ENCODE measurements at places on chromosomes 5 and 9.

- DNase-seq: no peak
These were observed 25.6 kb downstream of the CAMK2A start for GRCh38 chr5:150263801-150264621.

GRCh38 chr5:102531506-102531905, 32.7 kb upstream of the SLCO6A1 start:
- DNase-seq: no peak

GRCh38 chr9:122498883-122499288, 11.7 kb upstream of the OR1J2 start:
- no peak for DNase-seq

DNA sequence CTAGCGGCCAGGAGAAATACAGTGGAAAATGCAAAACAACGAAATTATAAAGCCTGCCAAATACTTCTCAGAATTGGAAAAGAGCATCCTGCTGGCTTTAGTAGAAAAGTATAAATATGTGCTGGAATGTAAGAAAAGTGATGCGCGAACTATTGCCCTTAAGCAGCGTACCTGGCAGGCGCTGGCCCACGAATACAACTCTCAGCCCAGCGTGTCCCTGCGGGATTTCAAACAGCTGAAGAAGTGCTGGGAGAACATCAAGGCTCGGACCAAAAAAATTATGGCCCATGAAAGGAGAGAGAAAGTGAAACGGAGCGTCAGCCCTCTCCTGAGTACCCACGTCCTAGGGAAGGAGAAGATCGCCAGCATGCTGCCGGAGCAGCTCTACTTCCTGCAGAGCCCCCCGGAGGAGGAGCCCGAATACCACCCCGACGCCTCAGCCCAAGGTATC, 15.0 kb downstream of the MSANTD3 start:
- DNase-seq: no peak

GRCh38 chr5:57499262-57500050, 16.8 kb upstream of the ACTBL2 start:
- no peak for DNase-seq

DNA sequence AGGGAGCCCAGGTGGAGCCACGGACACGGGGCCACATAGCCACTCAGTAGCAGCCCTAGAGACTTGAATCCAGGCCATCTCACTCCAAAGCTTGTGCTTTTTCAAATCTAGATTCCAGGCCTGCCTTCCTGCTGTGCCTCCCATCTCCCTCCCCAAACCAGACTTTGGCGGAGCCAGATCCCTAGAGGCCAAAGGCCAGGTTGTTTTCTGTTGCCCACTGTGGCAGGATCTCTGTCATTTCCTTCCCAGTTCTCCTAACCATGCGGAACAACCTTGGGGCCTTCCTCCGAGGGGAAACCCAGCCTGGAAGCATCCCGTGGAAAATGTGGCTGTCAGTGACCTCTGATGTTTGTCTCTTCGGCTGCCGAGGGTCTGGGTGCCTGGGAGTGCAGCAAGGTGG, 16.4 kb upstream of the RPS14 start:
- DNase-seq: no peak

GRCh38 chr5:162466011-162466410, 398.4 kb downstream of the GABRG2 start:
- no peak for DNase-seq

- DNase-seq: no peak
These were observed 8.0 kb downstream of the NUDT2 start for GRCh38 chr9:34337403-34337802.

DNA sequence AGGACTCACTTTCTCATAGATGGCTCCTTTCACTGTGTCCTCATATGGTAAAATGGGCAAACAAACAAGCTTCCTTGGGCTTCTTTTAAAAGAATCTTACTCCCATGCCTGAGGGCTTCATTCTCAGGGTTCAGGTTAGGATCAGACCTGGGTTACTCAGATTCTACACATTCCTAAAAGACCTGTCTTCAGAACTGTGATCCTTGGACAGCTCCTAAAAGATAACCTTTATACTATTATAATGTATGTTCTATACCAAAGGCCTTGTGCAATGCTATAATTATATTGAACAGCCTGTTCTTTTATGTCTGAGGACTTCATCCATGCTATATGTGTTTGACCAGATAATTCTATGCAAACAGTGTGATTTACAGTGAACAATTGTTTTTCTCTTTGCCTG, 264.4 kb upstream of the CDH10 start:
- DNase-seq: no peak

- no peak for DNase-seq
These were observed 65.8 kb upstream of the S1PR3 start for GRCh38 chr9:88925481-88925880.

- no peak for DNase-seq
These were observed 300.9 kb downstream of the MCTP1 start for GRCh38 chr5:94983861-94984535.

GRCh38 chr5:9502050-9502834, 43.6 kb downstream of the SEMA5A start:
- no peak for DNase-seq

DNA sequence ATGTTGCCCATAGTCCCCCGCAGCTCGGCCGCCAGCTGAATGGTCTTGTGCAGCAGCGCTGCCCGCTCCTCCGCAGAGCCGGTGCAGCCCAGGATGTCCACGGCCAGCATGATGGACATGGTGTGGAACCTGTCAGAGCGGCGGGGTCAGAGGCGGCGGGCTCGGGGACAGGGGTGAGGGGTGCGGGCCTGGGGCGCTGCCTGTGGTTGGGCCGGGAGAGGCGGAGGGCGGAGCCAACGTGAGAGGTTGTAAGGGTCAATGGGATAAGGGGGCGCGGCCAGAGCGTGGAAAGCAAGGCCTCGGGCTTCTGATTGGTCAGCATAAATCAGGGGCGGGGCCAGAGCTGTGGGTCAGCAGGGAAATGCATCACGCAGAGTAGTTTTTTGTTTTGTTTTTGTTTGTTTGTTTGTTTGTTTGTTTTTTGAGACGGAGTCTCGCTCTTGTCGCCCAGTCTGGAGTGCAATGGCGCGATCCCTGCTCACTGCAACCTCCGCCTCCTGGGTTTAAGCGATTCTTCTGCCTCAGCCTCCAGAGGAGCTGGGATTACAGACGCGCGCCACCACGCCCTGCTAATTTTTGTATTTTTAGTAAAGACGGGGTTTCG, 6.8 kb upstream of the TOR2A start:
- DNase-seq: no peak

- no peak for DNase-seq
These were observed 35.1 kb downstream of the TGFBI start for GRCh38 chr5:136063778-136064465.

GRCh38 chr9:18985464-18985951, 47.5 kb downstream of the SAXO1 start:
- DNase-seq: no peak

DNA sequence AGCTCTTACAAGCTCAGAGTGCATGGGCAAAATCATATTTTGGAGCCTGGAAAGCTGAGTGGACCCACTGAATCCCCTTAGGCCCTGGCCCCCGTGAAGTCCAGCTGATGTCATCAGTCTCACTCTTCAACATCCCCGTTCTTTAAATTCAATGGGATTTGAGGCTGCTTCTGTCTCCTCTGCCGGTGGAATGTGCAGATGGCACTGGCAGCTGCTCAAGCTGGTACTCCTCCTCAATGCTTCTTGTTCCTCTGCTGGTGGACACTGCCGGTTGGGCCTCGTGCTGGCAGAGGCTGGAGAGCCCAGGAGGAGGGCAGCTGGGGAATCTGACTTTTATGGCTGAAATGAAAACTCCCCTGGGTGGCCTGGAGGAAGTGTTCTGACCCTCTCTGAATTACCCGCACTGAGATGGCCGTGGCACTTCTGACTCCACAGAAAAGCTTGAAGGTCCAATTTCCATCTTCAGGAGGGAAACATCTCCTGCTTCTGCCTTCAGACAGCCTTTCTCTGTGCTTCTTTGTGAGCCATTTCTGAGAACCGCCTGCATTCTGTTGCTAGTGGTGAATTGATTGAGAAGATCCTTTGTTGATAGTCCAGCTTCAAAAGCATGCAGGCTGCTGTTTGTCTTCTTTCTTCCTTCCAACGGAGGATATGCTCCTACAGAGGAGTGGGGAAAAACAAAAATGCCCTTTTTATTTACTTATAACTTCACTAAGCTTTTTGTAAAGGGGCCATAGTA, 298.9 kb downstream of the TMEM38B start:
- no peak for DNase-seq

GRCh38 chr5:173884402-173885053, 3.6 kb upstream of the CPEB4 start:
- peak; percentile 37 for DNase-seq

GRCh38 chr5:40046792-40047191, 622.0 kb upstream of the DAB2 start:
- no peak for DNase-seq

DNA sequence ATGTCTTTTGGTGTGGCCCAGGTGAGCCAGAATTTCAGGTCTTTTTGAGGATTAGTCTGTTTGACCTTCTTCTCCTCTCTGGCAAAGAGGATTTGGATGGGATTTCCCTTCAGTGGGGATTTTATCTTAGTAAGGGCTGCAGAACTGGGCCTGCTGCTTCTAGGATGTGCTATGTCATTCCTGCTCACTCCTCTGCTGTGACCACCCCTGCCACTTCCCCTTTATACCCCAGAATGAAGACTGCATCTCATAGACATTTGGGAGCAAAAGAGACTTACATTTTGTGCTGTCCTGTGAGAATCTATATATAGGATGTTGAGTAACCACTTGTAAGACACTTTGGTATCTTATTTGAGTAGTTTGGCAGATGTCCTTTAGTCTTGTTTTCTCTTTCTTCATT, 76.2 kb downstream of the ARHGAP26 start:
- DNase-seq: no peak

DNA sequence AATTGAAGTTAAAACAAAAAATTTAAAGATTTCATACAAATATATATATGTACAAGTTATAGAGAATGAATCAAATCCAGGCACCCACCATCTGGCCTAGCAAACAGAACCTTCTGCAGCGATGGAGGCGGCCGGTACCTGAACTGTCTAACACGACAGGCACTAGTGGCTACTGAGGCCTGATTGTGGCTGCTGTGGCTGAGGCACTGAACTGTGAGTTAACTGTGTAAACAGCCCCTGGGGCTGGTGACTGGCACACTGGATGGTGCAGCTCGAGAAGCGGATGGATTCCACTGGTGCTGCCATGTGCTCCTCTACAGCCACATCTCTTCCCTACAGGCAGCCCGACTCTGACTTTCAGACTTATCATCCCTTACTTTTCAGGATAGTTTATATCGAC, 82.4 kb downstream of the RAPGEF1 start:
- no peak for DNase-seq

GRCh38 chr9:75085640-75086039, 2.3 kb downstream of the NMRK1 start:
- DNase-seq: no peak

DNA sequence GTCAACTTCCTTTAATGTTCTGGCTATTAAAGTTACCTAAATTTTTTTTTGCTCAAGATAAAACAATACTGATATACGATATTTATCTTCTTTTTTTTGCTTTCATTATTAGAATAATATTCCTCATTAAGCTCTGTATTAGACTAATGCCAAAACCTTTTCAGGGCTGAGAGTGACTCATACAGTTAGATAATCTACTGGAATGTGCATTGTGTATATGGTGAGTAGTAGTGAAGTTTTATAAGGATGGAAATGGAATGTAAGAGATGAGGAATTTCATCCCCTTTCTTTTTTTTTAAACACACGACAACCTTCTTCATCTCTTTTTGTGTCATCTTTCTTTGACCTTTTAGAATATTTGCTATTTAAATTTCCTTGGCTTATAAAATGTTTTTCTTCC, 268.6 kb downstream of the ISL1 start:
- DNase-seq: no peak

DNA sequence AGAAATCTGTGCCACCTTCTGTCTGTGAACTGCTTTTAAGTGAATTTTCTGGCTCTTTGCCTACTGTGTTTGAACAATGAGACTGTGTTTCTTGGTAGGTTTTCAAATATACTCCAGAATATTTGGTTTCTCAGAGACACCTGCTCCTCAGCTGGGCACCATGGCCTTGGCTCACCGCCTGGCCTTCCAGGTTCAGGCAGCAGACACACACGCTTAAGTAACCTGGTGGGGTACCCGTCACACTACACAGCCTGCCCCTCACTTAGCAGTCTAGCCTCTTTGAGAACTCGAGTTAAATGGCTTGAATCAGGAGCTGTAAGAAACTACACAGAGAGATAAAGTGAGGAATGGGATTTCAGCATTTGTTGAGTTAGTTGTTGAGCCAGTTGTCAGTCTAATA, 530.5 kb downstream of the MTRR start:
- DNase-seq: no peak

GRCh38 chr9:88936668-88937067, 54.6 kb upstream of the S1PR3 start:
- DNase-seq: no peak

- no peak for DNase-seq
These were observed 75.0 kb downstream of the GCNT1 start for GRCh38 chr9:76534026-76534425.

GRCh38 chr9:126341426-126341825, 14.8 kb downstream of the MVB12B start:
- DNase-seq: no peak

All from T-helper 9 cell (primary cell).